ENCODE measurements at places on chromosomes 5 and 9.

- no peak for DNase-seq
These were observed 34.2 kb downstream of the EFNA5 start for GRCh38 chr5:107636555-107636954.

DNA sequence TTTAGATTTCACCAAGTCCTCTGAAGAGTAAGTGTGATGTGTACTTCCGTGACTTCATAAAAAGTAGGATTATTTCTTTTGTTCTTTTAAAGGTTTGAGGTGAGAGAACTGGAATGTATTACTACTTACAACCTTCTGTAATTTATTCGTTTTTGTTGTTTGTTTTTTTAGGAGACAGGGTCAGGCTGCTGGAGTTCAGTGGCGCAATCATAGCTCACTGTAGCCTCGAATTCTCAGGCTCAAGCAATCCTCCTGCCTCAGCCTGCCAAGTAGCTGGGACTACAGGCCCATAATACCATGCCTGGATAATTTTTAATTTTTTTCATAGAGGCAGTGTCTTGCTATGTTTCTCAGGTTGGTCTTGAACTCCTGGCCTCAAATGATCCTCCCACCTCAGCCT, 68.3 kb upstream of the RETREG1 start:
- no peak for DNase-seq

GRCh38 chr5:172171118-172171517, 16.9 kb downstream of the STK10 start:
- DNase-seq = no peak

DNA sequence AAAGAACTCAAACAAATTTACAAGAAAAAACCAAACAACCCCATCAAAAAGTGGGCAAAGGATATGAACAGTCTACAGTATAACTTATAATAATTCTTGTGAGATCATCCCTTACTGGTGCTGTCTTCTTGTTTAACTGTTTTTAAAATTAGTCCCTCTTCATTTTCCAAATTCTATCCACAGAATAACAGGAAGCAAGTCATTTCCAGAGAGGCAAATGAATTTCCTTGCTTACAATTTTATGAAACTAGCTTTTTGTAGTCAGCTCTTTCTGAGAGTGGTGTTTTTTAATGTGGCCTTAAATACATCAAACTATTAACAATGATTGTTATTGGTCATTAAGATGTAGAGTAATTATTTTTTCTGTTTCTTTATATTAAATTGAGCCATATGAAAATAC, 40.6 kb downstream of the FAM174A start:
- no peak for DNase-seq

- DNase-seq = no peak
These were observed 41.0 kb downstream of the ESM1 start for GRCh38 chr5:54944364-54944763.

DNA sequence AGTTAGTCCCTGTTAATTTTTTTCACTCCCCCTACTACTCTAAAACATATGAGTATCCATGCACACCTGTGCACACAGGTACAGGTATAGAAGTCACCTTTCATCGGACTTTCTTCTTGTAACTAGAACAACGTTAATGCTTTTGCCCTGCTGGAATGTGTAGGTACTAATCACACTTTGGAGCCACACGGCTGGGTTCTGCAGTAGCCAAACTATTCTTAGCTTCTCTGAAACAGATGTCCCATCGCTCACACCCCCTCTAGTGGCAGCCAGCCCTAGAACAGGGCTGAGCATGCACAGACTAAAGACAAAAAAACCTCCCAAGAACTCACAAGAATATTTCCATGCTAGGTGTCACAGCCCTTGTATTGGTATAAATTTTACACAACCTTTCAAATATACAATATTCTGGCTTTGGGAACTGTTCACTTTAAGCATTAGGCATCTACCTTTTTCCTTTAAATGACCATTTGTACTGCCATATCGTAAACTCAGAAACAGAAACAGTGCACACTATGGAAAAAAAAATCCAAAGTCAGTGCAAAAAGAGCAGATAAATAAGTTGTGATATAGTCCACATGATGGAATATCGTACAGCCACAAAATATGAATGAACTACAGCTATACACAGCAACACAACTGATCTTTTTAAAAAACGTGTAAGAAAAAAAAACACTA, 64.0 kb downstream of the RETREG1 start:
- peak; percentile 26 for DNase-seq

DNA sequence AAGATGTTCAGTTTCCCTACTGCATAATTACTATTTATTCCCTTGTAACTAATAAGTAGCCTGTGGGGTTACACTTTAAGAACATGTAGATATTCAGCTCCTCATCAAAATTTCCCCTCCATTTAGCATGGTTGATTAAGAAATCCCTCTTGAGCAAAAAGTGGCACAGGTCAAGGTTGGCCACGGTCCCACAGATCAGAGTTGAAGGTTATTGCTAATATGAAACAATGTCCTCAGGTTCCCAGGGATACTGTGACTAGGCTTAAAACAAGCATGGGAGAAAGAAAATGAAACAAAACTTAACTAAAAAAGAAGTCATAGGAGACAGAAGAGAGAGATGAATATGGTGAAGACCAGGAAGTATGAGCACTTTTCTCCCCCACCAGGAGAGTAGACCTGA, 64.2 kb downstream of the RFK start:
- DNase-seq = no peak

- DNase-seq = no peak
These were observed 5.7 kb upstream of the ADRB2 start for GRCh38 chr5:148820461-148821395.

GRCh38 chr5:176697267-176697933, 50.1 kb downstream of the TSPAN17 start:
- DNase-seq = no peak
